Retinal pigment epithelial cell (primary cell): ENCODE measurements at places on chromosomes 3 and 15.

GRCh38 chr15:76433798-76434400 is 97.3 kb downstream of the ISL2 start:
- peak; percentile 23 for DNase-seq

DNA sequence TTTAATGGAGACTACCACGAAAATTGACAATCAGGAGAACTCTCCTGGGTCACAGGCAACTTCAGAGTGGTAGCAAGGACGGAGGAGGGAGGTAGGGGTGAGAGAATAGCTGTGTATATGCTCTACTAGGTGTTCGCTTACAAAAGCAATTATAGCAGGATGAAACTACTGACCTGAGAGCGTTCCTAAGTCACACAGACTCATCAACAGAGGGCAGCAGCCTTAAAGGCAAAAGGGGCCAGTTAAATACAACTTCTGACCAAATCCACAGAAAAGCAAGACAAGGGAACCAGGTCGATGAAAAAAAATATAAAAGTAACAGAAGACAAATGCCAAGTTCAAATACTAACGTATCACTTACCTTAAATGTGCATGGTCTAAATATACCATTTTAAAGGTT is 894.6 kb downstream of the PLOD2 start:
- DNase-seq: no peak

DNA sequence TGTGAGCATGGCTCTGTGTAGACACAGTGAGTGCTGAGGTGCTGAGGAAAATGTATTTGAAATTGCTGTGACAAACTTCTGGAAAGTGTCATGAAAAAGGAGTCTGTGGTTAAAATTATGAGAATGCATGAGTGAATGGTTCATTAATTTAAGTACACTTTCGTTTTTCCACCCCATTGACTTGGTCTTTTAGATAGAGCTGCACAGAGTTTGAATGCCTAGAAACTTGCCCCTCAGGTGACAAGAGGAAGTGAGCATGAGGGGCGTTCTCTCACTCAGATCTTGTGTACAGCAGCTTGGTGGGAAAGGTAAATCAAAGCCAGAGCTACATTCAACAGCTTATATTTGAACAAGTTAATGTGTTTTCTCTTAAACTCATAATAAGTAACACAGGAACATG is 296.8 kb downstream of the WDR72 start:
- no peak for DNase-seq

- no peak for DNase-seq
These were observed 142.4 kb upstream of the IL12A start for GRCh38 chr3:159846255-159846654.

DNA sequence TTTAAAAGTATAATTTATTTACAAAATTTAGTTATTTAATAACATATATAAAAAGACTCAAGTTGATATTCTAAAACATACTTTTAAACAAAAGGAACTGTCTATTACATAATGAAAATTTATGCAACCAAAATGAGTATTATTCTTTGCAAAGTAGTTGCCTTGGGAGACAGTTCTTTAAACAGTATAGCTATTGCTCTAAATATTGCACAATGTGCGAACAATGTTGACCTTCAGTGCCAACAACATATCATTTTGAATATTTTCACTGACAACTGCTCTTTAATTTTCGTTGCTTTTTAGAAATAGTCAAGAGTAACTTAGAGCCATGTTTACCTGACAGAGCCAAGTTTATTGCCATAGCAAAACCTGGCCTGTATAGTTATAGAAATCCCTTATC is 124.9 kb downstream of the ZBTB20 start:
- DNase-seq: no peak

DNA sequence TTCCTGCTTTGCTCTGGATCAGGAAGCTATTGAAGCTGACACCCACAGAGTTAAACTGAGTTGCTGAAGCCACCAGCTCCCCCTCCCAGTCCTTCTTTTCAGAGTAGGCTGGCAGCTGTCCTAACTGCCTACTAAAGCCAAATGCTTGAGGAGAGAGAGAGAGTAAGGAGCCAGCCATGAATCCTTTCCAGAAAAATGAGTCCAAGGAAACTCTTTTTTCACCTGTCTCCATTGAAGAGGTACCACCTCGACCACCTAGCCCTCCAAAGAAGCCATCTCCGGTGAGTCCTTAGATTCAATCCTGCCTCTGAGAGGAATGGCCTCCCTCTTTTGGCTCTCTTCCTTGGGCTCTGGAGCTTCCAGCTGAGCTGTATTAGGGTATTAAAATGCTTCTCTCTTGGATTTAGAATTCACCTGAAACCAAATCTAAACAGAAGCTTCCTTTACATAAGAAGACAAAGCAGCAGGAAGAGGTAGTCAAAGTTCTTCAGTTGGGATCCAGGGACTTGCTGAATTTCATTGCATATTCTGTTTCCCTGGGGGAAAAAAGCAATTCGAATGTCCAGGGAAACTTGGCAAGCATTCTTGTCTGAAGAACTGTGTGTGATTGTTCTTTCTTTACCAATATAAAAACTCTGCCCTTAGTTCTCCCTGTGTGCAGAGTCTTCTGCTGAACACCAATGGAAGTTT is at the start of gene SLC15A2:
TSS of gene SLC15A2 (plus strand) at position 101 of the 690 bp plus-strand sequence. CDS start at position 177, 76 bp downstream.
- peak; percentile 9 for DNase-seq

- peak; percentile 73 for DNase-seq
These were observed 32.8 kb downstream of the AKAP13 start for GRCh38 chr15:85412956-85413854.

- peak; percentile 66 for DNase-seq
These were observed at the start of gene ZNF502 for GRCh38 chr3:44712455-44713075. Gene ZNF502 (plus strand): TSS chr3:44712660. CDS start chr3:44720262, 7,602 bp downstream.

DNA sequence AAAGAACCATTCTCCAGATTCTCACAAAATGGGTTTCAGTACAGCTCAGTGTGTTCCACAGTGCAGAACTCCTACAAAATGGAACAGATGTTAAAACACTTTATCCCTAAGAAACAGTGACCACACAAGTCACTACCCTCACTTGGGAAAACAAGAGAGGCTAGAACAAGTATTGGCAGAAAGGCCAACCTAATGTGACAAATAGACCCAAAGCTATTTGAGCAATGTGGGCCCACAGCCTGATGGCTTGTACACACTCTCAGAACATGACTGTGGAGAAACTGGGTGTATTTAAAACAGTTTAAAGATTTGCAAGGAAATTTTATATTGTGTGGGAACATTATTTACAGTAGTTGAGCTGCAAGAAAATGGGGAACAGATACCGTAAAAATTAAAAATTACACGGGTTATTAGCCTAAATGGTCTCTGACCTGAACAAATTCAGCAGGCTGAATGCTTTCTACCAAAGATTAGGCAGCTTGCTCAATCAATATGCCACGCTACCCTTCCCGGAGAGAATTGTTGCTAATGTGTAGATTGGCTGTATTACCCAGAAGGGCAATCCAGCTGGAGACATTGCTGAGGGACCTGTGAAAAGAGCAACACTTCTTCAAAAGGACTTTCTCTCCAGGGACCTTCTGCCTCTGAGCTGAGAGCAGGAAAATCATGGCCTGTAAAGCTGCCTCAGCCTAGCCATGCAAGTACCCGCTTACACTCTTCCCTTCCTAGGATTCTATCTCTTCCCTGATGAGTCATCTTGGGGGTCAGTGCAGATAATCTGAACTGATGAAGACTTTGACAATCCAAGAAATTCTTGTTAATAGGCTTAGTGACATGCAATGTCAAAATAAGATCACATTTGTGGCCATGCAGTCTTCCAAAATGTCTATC is 97.1 kb downstream of the STRIT1 start:
- DNase-seq: no peak

GRCh38 chr15:46091860-46092450 is 457.1 kb downstream of the SQOR start:
- no peak for DNase-seq

GRCh38 chr3:194072691-194073279 is 63.2 kb upstream of the HES1 start:
- no peak for DNase-seq
